Endothelial cell of umbilical vein (primary cell): ENCODE measurements at places on chromosomes 1 and 21. TPM values are rescaled to one million over a fixed set of nuclear protein-coding genes. Genes with fewer than 3 reads are reported as not detected.

- DNase-seq: no peak
- peaks cover 13% of the 10 kb centered on the region for H3K27me3 ChIP-seq
- H3K4me3 ChIP-seq: no peak overlapping the region
Observed at GRCh38 chr1:167165948-167166689, 54.6 kb upstream of the POU2F1 start.

DNA sequence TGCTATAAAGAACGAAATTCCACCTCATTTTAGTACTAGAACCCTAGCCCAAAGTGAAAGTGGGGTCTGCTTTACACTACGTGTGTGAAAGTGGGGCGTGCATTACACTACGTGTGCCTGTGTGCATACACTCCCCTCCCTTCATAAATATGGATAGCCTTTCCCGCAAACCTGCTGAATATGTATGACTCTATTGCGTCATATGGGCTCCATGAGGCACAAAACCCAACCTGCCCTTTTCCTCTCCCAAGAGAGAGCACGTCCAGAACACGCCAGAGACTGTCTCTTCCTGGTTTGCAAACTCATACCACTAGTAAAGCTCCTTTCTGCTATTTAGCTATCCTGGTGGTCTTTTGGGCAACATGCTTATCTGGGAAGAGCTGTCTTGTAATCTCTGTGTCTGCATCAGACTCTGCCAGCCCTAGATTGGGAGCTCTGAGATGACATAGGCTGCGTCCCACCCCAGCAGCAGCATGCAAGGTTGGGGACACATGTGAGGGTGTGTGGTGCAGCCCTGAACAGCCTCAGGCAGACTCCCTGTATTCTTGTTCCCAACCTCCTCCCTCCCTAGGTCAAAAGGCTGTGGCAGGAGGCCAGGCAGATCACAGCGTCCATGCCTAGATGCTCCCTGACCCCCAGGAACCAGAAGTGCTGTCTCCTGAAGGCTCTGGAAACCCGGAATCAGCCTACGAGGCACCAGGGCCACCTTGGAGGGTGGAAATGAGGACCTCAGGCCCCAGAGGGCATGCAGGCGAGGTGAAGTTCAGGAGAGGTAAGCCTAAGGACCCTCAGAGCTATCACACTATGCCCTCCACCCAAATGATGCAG, 12.3 kb upstream of the PADI1 start:
- DNase-seq: no peak
- no peak overlapping the region for H3K4me3 ChIP-seq
- H3K27ac ChIP-seq: no peak overlapping the region
- no peaks in the 10 kb centered on the region for H3K4me1 ChIP-seq
- H3K27me3 ChIP-seq: no peaks in the 10 kb centered on the region

GRCh38 chr21:42579456-42580075, 65.9 kb downstream of the SLC37A1 start:
- H3K27ac ChIP-seq: no peak overlapping the region
- no peak overlapping the region for H3K4me3 ChIP-seq
- H3K27me3 ChIP-seq: no peaks in the 10 kb centered on the region
- H3K4me1 ChIP-seq: no peaks in the 10 kb centered on the region
- H3K36me3 ChIP-seq: no peaks in the 10 kb centered on the region

The FLG gene
- total RNA-seq: not detected in 2 replicates

The TCP10L gene
- total RNA-seq: not detected in 2 replicates

DNA sequence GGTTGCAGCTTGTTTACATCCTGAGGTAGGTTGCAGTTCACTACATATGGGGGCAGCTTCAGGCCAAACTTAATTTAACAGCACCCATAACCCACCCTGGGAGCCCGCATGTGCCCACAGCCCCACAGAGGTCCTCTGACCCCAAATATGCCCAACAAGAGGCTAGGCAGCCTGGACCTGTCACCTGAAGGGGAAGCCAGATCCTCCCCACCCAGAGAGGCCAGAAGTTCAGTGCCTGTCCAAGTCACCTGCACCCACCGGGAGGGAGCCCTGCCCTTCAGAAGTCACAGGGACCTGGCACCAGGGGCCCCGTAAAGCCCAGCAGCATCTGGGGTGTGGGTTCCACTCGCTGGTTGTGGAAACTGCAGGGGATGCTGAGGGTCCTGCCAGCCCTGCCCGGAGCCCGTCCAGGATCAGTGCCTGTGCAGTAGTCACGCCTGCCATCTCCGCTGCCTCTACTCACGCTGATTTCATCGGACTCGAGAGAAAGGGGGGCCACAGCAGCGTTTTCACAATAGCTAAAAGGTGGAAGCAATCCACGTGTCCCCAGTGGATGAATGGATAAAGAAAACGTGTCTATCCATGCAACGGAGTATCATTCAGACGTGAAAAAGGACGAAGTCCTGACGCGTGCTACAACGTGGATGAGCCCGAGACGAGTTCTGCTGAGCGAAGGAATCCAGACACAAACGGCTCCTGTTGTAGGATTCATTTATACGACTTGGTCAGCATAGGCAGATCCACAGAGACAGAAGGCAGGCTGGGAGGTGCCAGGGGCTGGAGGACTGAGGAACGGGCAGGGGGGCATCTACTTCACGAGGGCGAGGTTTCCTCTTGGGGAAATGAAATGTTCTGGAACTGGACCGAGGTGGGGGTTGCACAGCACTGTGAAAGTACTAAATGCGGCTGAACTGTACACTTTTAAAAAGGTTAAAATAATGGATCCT, 33.9 kb upstream of the COL6A2 start:
- H3K27ac ChIP-seq: no peak overlapping the region
- DNase-seq: no peak
- H3K4me3 ChIP-seq: no peak overlapping the region
- no peaks in the 10 kb centered on the region for H3K4me1 ChIP-seq

DNA sequence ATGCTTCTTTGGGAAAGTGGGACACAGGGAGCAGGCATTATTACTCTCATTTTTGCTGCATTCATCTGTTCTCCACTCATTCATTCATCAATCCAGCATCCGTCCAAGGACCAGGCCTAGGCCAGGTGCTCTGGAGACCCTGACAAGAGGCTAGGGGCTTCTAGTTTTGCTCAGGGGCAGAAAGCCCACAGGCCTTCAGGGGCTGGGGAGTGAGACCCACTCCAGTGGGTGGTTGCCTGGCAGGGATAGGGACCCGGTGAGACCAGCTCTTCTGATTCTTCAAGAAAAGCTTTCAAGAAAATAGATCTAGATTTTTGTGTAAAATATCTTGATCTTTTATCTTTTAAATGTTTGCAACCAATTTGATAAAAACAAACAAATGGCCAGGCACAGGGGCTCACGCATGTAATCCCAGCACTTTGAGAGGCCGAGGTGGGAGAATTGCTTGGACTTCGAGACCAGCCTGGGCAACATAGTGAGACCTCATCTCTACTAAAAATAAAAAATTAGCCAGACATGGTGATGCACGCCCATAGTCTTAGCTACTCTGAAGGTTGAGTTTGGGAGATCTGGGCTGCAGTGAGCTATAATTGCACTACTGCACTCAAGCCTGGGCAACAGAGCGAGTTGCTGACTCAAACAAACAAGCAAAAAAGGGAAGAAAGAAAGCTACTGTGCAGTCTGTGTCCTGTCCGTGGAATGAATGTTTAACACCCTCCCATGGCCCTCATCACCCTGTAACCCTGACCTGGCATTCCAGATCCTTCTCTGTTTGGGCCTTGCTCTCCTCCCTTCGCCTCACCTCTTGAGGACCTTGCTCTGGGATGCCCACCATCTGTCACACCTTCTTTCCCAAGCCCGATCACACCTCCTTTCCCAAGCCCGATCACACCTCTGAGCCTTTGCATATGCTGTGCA, 17.3 kb upstream of the LRP8 start:
- no peak overlapping the region for H3K27ac ChIP-seq
- H3K4me1 ChIP-seq: no peaks in the 10 kb centered on the region
- no peak overlapping the region for H3K4me3 ChIP-seq
- no peaks in the 10 kb centered on the region for H3K36me3 ChIP-seq

DNA sequence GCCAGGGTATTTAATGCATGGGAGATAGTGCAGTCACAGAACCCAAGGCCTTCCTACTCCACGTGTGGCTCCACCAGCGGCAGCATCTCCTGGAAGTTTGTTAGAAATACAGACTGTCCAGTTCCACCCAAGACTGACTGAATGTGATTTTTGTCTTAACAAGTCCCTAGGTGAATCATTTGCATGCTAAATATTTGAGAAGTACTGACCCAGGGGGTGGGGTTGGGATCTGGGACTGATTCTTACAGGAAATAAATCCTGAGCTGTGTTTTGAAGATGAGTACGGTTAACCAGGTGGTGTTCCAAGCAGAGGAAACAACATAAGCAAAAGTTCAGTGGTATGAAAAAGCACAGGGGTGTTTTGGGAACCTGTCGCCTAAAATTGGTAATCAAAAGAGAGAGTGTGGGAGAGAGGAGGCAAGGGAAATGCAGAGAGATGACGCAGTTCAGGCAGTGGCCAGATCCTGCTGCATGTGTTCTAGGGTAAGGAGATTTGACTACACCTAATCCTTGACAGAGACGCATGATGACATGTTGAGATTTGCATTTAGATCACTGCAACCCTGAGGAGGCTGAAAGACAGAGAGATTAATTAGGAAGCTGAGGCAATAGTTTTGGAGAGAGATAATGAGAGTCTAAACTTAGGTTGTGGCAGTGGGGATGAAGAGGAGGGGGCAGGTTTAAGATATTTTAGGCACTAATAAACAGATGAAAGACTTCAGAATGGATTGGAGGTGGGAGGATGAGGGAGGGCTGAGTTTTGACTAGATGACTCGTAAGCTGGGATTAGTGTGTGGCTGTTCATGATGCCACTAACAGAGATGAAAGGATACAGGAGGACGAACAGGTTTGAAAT, 3.7 kb upstream of the ZNF326 start:
- H3K27me3 ChIP-seq: peaks cover 2% of the 10 kb centered on the region
- no peak overlapping the region for H3K4me3 ChIP-seq
- DNase-seq: no peak

DNA sequence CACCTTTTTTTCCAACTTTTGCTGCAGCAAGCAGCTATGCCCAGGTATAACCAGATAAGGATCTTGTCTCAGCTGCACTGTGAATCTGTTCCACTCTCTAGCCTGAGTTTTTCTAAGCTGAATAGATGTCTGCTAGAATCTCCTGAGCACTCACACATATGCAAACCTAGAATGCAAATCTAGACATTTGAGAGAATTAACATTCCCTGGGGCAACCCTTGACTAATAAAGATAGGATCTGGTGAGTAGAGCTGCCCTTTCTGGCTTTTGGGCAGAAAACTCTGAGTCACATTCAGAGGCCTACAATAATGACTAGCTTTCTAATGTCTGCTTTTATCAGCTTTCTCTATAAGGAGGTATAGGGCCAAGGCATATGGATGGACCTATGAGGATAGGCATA, 61.4 kb upstream of the BARHL2 start:
- H3K27me3 ChIP-seq: no peaks in the 10 kb centered on the region
- no peaks in the 10 kb centered on the region for H3K4me1 ChIP-seq

DNA sequence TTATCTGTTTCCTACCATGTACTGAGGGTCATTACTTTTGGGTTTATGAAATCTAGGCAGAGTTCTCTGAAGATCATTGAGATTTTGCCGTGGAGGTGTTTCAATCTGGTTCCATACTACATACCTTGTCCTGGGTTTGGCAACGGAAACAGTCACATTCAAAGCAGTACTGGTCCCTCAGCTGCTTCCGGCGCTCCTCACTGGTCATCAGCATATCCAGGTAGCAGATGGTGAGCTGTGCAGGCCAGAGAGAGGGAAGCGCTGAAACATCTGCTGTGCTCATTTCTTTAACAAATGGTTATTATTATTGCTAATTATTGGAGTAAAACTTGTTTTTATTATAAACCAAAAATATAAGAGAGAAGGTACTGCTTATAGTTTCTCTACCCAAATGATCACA, 591.7 kb downstream of the SMYD3 start:
- no peak overlapping the region for H3K27ac ChIP-seq
- no peak overlapping the region for H3K4me3 ChIP-seq
- H3K4me1 ChIP-seq: no peaks in the 10 kb centered on the region
- no peaks in the 10 kb centered on the region for H3K36me3 ChIP-seq
- H3K27me3 ChIP-seq: no peaks in the 10 kb centered on the region

GRCh38 chr1:85583611-85584263, 3.2 kb downstream of the CCN1 start:
- peaks cover 9% of the 10 kb centered on the region for H3K4me1 ChIP-seq
- peak overlapping the region; percentile 57 for H3K4me3 ChIP-seq
- DNase-seq: no peak
- H3K36me3 ChIP-seq: peaks cover 20% of the 10 kb centered on the region
- H3K27ac ChIP-seq: peak overlapping the region; percentile 92
- no peaks in the 10 kb centered on the region for H3K27me3 ChIP-seq

The NUF2 gene
- 38.6 and 38.7 TPM in 2 replicates for total RNA-seq

DNA sequence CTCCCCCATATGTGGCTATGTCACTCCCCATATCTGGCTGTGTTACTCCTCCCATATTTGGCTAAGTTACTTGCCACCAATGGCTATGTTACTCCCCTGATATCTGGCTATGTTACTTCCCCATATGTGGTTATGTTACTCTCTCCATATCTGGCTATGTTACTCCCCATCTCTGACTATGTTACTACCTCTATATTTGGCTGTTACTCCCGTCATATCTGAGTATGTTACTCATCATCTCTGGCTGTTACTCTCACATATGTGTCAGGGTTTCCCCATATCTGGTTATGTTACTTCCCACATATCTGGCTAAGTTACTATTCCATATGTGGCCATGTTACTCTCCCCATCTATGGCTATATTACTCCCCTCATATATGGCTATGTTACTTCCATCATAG, 50.3 kb upstream of the MAP10 start:
- no peak overlapping the region for H3K27ac ChIP-seq
- no peaks in the 10 kb centered on the region for H3K36me3 ChIP-seq
- H3K27me3 ChIP-seq: no peaks in the 10 kb centered on the region
- H3K4me1 ChIP-seq: no peaks in the 10 kb centered on the region

The CFAP57 gene
- 0.28 and 0.88 TPM in 2 replicates for total RNA-seq

The CATSPERE gene
- total RNA-seq: 0.72 and 1.9 TPM in 2 replicates

The PLA2G2C gene
- not detected in 2 replicates for total RNA-seq

DNA sequence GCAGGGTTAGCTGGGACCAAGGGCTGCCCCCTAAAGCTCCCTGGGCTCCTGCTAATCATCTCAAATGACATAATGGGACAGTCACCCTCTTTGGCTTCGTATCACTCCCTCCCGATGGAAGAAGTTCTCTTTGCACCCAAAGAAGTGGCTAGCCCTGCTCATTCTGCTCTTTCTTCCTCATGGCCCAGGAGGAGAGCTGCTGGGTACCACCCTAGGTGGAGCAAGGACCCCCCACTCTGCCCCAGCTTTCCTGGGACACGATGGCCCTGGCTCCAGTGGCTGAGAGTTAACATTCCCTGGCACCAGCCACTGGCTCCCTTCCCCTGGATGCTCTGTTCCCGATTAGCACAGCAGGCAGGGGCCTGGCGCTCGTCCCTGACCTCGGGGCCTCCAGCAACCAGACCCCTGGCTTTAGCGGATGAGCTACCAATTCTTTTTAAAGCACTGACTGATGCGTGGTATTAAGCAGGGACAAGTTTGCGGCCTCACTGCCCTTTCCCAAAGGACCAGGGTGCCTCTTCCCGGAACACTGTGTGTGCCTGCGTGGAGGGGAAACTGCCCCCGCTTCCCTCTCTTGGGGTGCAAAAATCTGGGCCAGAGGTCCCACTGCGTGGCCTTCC, 1.2 kb downstream of the MYOM3 start:
- peaks cover 25% of the 10 kb centered on the region for H3K4me1 ChIP-seq
- no peak for DNase-seq
- H3K4me3 ChIP-seq: no peak overlapping the region
- H3K27ac ChIP-seq: no peak overlapping the region
- H3K36me3 ChIP-seq: no peaks in the 10 kb centered on the region
- no peaks in the 10 kb centered on the region for H3K27me3 ChIP-seq

The AMY1C gene
- total RNA-seq: not detected in 2 replicates

GRCh38 chr1:203145321-203146041, 18.0 kb downstream of the ADORA1 start:
- no peaks in the 10 kb centered on the region for H3K36me3 ChIP-seq
- H3K4me1 ChIP-seq: no peaks in the 10 kb centered on the region
- no peak overlapping the region for H3K27ac ChIP-seq
- no peak for DNase-seq
- H3K4me3 ChIP-seq: no peak overlapping the region
